Activated CD4-positive, alpha-beta T cell treated with anti-CD3 and anti-CD28 coated beads for 48 hours (primary cell): ENCODE measurements at places on chromosomes 7 and 10.

DNA sequence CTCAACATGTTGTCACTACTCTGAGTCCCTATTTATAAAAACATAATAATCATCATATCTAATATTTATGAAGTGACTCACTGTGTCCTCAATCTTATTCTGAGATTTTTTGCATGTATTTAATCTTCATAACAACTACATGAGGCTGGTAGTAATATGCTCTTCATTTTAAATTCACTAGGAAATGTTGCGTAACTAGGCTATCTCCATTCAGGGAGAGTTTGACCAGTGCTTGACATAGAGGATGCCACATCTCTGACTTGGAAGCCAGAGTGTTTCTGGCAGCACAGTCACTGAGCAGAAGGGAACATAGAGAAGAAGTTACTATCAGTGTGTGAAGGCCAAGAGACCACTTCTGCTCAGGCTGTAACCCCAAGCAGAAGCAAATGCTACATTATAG, 88.9 kb downstream of the FAM13C start:
- DNase-seq, result no peak

DNA sequence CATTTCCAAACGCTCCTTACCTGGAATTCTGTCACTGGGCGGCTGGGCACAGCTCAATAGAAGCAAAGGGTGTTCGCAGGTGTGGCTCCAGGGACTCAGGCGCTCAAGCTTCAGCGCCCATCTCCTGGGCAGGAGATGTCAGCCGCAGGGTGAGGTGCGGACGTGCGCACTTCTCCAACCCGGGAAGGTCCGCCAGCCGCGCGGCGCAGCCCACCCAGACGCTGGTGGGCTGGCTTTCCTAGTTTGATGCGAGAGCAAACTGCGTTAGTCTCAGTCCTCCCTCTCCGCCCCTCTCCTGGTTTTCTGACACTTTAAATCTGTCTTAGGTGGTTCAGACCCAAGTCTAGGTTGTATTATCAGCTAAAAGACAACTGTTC, 267 bp downstream of the CALCR start:
- no peak for DNase-seq

DNA sequence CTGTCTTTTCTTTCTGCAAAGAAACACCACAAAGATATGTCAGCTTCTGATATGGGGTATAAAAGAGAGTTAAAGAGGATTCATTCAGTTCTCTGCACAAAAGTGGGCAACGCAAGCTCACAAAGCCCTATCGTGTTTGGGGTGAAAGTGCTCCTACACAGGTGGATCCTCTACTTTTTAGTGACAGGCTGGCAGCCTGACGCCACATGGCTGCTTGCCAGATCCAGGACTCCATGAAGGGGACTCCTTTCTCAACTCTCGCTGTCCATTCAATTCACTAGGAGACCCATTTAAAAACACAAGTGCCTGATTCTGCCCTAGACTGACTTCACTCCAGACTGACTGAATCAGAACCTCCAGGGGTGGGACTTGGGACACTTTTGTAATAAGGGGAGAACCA, 8.0 kb downstream of the PARP12 start:
- no peak for DNase-seq

GRCh38 chr7:106887421-106887820, 22.3 kb downstream of the PIK3CG start:
- no peak for DNase-seq

- no peak for DNase-seq
Measured at GRCh38 chr7:127066974-127067373, 185.8 kb downstream of the GRM8 start.

DNA sequence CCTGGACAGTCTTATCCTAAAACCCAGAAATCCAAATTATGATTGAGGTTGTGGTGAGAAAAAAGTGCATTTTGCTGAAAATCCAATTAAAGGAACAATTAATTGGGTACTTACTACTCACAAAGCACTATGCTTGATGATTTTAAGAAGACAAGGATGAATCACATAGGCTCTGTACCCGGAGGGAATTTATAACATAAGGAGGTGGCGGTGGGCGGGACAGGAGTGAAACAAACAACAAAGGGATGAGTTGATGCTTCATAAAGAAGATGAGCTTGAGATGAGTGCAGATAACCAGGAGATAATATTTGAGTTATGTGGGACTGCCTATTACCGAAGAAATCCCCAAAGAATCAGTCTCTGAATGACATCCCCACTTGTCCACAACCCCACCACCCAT, 171.1 kb upstream of the FZD8 start:
- no peak for DNase-seq

- no peak for DNase-seq
Measured at GRCh38 chr10:76244061-76244686, 812.8 kb downstream of the LRMDA start.

DNA sequence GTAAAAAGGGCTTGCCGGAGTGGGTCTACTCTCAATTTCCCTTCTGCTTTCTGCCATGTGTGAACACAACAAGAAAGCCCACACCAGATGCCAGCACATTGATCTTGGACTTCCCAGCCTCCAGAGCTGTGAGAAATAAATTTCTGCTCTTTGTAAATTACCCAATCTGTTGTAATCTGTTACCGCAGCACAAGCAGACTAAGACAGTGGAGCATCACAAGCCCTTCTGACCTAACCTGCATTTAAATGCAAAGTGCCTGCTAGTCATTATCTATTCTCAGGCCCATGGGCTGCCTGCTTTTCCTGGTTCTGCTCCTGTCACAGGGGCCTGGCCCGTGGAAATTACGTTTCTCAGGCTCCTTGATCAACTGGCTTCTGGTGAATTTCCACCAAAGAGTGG, 199.3 kb upstream of the AUTS2 start:
- DNase-seq, result no peak

GRCh38 chr7:127943541-127944521, 87.4 kb downstream of the LRRC4 start:
- DNase-seq, result no peak

DNA sequence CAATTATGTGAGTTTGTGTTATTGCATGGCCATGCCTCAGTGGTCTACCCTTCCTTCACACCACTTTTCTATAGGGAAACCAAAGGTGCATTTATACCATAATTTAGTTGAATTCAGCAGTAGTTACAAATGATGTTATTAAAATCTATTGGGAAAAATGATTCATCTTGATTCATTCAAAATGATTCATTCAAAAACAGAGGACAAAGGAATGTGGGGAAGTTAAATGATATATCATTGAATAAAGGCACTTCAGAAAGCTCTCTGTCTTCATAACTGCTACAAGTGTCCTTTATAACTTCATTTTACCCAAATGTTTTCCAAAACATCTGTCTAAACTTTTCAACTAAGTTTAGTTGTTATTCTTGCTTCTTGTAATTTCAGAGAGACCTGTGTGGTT, 722.9 kb downstream of the GRM8 start:
- no peak for DNase-seq

- DNase-seq, result no peak
Measured at GRCh38 chr7:116399819-116400218, 99.7 kb upstream of the CAV2 start.

GRCh38 chr7:35355911-35356310, 102.0 kb upstream of the TBX20 start:
- no peak for DNase-seq

DNA sequence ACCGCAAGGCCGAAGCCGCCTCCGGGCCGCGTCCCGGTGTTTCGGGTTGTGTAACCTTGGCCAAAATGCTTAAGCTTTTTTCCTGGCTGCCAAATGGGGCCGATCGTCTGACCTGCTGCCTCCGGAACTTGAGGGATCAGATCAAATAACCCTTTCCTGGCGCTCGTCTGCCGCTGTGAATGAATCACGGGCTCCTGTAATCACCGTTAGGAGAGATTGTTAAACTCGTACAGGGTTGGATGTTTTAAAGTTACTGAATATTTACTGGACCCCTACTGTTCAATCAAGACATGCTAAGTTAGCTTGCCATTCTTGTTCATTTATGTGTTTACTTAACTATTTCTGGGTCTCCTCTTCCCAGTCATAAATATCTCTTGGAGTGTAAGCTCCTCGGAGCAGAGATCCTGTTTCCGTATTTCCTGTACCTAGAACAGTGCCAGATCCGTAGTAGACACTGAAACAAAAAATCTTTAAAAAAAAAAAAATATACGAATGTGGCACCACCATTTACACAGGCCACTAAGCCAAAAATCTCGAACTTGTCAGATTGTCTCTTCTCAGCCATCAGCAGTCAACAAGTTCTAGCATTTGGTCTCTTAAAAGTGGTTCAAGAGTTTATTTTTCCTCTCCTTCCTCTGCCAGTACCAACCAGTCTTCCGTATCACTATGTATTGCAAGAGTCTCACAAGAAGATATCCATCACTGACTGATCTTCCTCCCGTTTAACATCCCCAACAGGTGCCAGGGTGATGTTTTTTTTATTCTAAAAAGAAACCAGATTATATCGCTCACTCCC, 650 bp upstream of the TM9SF3 start:
- peak; percentile 60 for DNase-seq

DNA sequence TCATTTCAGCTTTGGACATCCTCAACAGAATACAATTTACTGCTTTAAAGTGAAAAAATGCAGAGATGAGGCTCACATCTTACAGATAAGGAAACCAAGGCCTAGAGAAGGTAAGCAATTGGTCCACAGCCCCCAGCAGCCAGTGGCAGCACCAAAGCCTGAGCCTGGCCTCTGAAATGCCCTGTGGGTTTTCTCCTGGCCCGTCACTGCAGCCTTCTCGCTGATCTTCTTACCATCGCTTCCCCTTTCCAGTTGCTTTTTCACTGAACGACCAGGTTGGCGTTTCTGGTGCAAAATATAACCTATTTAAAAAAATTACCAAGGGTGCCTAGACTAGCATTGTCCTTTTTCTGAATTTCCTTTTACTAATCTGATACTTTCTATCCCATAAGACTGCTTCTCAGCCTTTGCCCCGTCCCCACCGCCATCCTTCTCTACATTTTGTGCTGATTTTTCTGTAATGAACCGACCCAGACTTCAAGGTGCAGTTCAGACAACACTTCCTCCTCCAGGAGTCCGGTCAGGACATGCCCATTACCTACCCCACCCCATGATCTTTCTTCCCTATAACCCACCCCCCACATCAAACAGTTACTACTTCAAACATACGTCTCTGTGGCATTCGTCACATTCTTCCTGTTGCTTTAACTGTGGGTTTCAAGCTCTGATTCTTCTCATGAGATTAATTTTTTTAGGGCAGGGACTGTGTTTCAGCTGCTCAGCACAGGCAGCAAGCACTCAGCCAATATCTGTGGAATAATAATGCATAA, 289.4 kb downstream of the DNAJB6 start:
- no peak for DNase-seq

DNA sequence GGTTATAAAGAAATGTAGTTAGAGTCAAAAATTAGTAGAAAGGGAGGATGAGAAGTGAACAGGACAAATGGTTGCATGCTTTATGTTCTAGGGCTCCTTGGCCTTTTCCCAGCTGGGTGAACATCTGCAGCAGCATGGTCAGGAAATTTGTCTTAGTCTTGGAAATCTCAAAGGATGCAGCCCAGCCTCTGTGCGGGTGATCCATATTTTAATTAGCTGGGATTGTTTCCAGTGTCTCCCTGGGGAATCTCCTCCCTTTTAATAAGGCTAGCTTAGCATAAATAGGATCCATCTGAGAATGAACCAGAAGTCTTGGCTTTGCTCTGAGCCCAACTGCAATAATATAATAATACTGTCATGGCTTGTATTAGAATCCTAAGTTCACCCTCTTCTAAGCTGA, 198.3 kb downstream of the PRKG1 start:
- DNase-seq, result no peak

- no peak for DNase-seq
Measured at GRCh38 chr10:34613491-34613890, 201.6 kb downstream of the PARD3 start.

DNA sequence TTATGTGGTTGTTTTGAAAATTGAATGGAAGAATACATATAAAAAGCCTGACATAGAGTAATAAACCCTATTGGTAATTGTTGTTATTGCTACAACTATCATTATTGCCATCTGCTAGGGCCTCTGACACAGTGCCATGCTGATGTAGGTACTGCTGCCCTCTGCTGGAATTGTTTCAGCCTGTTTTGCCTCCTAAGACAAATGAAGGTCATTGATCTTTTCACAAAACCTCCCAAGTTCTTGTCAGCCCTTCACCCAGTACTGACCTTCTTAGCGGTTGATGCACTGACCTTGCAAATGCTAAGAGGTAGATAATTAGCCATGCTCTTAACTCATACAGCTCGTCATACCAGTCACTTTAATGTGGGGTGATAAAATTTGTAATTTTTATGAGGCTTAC, 975.2 kb downstream of the SORCS1 start:
- DNase-seq, result peak; percentile 23

DNA sequence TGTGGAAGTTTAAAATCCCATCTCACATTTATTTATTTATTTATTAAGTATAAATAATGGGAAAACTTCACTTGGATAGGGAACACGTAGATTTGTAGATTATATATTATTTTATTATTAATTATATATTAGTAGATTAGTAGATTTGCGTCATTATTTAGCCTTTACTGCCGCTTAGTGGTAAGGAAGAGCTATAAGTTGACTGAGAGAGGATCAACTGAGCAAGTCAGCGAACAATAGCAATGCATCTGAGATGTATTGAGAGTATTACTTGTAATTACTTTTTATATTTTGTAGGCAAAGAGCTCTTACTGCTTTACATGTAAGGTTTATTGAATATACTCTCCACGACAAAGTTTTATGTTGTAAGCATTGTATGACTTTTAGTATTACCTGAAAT, 244.5 kb upstream of the ANKRD30A start:
- no peak for DNase-seq

DNA sequence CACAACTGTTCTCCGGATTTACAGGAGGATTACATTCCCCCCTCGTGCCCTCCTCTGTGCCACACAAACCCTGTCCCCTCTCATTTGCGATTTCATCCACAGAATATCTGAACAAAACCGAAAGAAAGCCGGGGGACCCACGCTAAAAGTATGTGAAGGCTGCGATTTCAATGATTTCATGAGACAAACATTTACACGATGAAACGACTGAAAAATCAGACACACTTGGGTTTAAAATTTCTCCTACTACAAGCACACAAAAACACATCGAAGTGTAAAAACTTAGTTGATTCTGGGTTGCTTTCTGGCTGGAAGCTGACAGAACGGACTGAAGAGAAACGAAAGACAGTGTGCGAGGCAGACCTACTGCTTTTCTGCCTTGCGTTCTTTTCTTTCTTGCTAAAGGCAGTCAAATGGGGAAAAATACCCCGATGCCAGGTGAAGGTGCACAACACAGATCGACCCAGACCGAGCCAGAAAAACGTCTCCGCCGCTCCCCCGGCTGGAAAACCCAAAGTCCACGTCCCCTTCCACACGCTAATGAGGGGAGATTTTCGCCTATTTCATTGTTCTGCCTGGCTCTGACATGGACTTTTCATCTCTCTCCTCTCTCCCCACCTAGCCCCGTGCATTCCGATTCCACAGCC, 1.2 kb downstream of the HIPK2 start:
- peak; percentile 43 for DNase-seq

GRCh38 chr10:19936289-19936688, 120.1 kb downstream of the PLXDC2 start:
- no peak for DNase-seq
